ENCODE measurements at places on chromosomes 5 and 9.

DNA sequence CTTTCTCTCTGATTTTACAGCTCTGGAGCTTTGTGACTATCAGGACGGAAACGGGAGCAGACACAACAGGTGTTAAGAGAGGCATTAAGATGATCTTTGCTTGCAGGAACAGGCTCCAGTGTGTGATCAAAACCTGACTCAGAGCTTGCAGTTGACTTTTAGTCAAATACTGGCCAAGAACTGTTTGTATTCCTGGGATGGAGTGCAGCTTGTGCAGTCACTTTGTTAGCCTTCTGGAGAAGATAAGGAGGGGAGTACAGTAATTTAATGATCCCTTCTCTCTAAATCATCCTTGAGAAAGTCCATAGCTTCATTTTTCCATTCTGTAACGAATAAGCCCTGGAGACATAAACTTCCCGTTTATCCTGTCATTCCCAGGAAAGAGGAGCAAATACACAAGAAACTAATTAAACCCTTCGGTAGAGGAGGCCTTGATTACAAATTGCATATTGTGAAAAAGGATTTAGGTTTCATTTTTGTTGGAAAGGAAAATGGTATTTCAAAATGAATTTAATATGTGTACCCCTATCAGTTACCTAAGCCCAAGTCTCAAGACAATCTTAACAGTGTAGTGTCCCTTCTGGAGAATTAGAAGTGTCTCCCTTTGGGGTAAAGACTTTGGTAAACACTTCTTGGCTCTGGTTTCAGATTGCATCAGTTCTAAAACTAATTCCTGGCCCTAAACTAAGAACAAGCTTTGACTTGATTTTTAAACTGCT is 3.1 kb upstream of the STOM start:
- DNase-seq, result no peak

- no peak for DNase-seq
Observed at GRCh38 chr9:131116281-131117120, 8.9 kb upstream of the NUP214 start.

- no peak for DNase-seq
Observed at GRCh38 chr5:15286650-15287049, 213.3 kb upstream of the FBXL7 start.

DNA sequence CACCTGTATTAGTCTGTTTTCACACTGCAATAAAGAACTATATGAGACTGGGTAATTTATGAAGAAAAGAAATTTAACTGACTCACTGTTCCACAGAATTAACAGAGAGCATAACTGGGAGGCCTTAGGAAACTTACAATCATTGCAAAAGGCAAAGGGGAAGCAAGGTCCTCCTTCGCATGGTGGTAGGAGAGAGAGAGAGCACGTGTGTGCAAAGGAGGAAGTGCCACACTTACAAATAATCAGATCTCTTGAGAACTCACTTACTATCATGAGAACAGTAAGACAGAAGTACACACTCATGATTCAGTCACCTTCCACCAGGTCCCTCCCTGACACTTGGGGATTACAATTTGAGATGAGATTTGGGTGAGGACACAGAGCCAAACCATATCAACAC is 258.7 kb downstream of the TRIM32 start:
- no peak for DNase-seq

All from stimulated activated CD4-positive, alpha-beta T cell treated with anti-CD3 and anti-CD28 coated beads, Interleukin-1b, Interleukin-23, amount 100 ng/mL, for 1 hour (primary cell).